Uterine smooth muscle cell (primary cell): ENCODE measurements at places on chromosomes 3 and 15. TPM values are rescaled to one million over a fixed set of nuclear protein-coding genes. Genes with fewer than 3 reads are reported as not detected.

TMEM115 gene
- 38.7 and 44.0 TPM in 2 replicates for total RNA-seq

PLSCR4 gene
- 7.0 and 18.1 TPM in 2 replicates for total RNA-seq

DALRD3 gene
- total RNA-seq: 60.7 and 60.8 TPM in 2 replicates

RARB gene
- total RNA-seq: 26.4 and 44.8 TPM in 2 replicates

GOLGA8G gene
- total RNA-seq: not detected in 2 replicates

ABHD2 gene
- total RNA-seq: 47.1 and 91.2 TPM in 2 replicates

SLC9C1 gene
- total RNA-seq: 0.12 and 0.22 TPM in 2 replicates

NT5DC2 gene
- total RNA-seq: 44.7 and 52.5 TPM in 2 replicates

DOCK3 gene
- total RNA-seq: under 0.01 and 0.12 TPM in 2 replicates

GATA2 gene
- 5.6 and 12.2 TPM in 2 replicates for total RNA-seq

ARPIN gene
- total RNA-seq: 12.2 and 13.5 TPM in 2 replicates
